ENCODE measurements at places on chromosomes 3 and 15.

- no peak for DNase-seq
Measured at GRCh38 chr3:47007482-47008233, 28.2 kb downstream of the NBEAL2 start.

DNA sequence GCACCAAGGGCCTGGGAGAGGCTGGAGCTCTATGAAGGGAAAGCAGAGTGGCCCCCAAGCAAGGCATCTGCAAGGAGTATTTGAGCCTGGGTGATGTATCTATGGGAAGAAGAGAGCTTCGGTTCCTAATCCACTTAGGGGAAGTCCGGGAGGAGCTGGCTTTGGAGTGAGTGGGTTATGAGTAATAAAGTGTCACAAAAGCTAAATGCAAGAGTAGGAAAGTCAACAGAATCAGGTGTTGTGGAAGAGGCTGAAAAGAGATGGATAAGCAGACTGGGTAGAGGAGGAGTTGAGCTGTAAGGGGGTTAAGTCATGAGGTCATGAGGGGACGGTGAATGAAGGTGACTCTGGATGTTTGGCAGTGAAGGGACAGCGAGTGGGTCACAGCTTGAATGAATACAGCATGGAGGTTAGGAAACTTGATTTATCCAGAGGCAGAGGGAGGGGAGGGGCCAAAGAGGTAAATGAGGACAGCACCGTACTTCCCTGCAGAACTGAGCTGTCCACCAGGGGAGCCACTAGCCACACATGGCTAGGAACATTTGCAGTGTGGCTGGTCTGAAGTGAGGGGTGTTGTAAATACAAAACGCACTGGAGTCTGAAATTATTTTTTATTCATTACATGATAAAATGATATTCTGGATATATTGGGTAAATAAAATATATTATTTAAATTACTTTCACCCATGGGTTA, 83.3 kb downstream of the ADCY5 start:
- no peak for DNase-seq

GRCh38 chr3:149352556-149352955, 19.1 kb upstream of the TM4SF18 start:
- no peak for DNase-seq

GRCh38 chr3:49656541-49657112, 17.5 kb upstream of the APEH start:
- no peak for DNase-seq

DNA sequence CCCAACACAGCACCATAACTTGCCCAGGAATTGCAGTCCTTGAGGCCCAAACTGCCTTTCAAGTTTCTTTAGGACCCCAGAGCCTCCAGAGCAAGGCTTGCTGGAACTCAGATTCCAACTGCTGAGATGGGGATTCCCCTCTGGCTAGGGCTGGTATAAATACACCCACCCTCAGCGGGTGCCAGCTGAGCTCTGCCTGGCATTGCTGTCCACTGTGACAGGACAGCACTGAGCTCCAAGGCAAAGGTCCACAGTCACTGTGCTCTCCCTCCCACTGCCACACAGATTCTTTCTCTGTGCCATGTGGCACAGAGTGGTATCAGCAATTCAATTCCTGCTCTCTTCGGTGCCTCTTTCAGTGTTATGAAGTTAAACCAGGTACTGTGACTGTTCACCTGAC, 304.2 kb upstream of the LMCD1 start:
- DNase-seq, result no peak

DNA sequence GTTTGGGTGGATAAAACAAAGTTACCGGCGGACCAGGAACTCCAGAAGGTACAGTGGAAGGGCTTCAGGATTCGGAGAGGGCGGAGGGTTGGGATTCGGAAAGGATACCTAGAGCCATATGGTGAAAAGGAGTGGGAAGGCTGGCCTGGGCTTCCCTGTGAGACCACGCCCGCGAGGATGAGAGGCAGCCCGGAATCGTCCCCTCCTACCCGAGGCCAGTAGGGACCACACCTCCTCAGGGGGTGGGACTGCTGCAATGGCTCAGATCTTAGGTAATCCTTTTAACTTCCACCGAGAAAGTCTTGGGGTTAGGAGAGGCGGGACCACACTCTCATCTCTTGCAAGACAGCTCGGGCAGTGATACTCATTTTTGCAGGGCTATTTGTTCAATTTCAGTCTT, 511.3 kb downstream of the OCA2 start:
- peak; percentile 51 for DNase-seq

DNA sequence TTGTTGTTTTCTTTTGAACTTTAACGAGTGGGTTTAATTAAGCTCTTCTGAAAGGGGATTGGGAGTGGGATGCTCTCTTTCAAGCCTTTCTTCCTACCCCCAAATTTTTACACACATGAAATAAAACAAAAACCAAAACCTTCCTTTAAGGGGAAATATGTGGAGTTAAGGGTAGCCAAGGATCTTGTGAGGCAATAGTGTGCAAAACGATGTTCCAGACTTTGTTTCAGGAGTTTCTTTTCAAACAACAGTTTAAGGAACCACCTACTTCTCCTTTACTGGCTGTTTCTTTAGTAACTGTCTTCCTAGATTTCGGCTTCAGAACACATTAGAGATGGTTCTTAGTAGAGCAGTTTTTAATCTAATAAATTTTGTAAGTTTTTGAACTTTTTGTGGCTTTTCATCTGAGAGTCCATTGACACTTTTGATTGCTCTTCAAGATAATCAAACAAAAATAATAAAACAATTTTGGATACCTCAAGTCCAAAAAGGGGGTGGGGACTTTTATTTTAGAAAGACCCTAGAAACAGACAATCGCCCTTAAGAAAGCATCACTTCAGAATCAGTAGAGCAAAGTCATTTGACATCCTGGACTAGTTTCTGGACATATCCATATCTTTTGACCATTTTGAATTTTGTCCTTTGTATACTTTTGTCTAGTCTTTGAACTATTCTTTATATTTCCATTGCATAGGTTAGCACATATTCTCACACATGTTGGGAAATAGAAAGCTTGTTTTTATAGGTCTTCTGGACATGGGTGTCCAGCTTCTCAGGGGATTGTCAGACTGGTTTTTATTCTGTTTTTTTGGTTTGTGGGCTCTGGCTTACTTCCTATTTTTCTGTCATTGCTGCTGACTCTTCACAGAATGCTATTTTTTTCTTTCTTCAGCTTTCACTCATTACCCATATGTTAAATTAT, 6.0 kb downstream of the DIPK2A start:
- DNase-seq, result no peak

GRCh38 chr15:81113861-81114291, 20.2 kb upstream of the CFAP161 start:
- DNase-seq, result no peak

DNA sequence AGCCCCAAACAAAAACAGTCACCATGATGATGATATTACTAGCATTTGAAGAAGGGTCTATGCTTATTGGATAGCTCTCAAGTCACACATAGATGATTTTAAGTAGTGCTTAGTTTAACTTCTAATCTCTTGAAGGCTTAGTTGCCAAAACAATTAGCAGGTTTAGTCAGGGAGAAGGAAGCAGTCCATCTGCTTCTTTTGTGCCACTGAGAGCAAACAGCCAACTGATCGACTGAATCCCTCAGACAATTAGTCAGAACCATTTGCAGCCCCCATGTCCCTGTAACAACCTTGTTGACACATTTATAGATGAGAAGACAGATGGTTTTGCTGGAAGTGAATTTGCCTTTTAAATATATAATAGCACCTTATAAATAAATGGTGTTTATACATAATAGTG, 585.1 kb upstream of the SUCLG2 start:
- DNase-seq, result no peak

- DNase-seq, result no peak
Measured at GRCh38 chr3:40452562-40452875, 4.6 kb upstream of the RPL14 start.

DNA sequence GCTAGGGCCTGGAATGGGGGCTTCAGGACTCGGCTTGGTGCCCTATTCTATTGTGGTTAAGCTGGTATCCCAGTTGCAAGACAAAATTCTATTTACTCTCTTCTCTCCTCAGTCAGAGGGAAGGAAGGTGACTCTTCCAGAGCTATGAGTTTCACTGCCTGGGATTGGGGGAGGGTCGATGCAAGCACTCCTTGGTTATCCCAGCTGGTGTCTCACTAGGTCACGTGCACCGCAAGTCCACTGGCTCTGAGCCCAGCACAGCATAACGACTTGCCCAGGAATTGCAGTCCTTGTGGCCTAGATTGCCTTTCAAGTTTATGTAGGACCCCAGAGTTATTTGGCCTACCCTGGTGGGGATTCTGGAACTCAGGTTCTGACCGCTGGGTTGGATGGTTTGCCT, 958.8 kb downstream of the IGSF11 start:
- no peak for DNase-seq

- no peak for DNase-seq
Measured at GRCh38 chr3:16028604-16029003, 145.9 kb upstream of the GALNT15 start.

- peak; percentile 16 for DNase-seq
Measured at GRCh38 chr3:10356461-10356981, 35.6 kb upstream of the SEC13 start.

- DNase-seq, result no peak
Measured at GRCh38 chr3:135992072-135992471, 26.5 kb downstream of the PPP2R3A start.

- DNase-seq, result no peak
Measured at GRCh38 chr15:38084289-38084688, 149.8 kb downstream of the TMCO5A start.

DNA sequence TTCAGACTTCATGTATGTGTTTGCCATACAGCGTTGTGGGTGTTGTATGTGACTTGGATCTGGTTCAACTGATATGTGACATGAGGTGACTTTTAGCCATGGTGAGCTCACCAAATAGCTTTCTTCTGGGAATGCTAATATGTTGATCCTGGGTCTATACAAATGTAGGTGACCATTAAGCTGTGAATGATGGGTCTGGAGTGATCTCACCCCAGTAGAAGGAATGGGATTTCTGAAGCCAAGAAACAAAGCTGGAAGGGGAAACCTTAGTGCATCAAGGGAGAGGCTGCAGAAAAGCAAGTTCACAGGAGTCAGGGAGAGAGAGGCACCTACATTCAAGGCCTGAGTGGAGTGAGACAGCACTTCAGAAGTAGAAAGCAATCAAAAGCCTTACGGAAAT, 421.0 kb upstream of the THRB start:
- no peak for DNase-seq

GRCh38 chr3:177705976-177706823, 508.9 kb upstream of the TBL1XR1 start:
- DNase-seq, result no peak

DNA sequence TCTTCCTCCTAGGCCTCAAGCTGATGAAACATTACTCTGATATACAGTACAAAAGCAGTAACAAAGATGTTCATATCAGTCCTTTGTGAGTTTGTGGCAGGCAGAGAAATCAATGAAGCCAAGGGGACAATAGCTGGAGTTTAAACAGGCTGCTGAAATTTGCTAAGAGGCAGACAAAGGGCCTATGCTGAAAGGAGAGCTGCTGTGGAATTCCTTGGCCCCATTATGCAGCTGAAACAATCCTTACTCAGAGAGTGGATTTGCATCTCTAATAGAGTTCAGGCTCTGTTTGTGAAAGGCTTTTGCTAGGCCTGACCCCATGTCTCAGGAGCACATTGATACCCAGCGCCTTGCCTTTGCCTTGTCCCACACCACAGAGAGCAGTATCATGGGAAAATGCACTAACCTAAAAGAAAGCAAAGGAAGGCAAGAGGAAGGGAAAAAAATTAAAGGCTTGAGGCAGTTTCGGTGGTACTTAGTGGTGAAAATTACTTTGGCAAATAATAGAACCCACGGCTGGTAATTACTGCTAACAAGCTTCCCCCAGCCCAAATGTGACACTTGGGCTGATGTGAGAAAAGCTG, 195.0 kb upstream of the EPHA3 start:
- no peak for DNase-seq

GRCh38 chr3:115549071-115549470, 74.2 kb upstream of the GAP43 start:
- no peak for DNase-seq

- DNase-seq, result no peak
Measured at GRCh38 chr15:42591238-42591934, 16.0 kb downstream of the STARD9 start.

DNA sequence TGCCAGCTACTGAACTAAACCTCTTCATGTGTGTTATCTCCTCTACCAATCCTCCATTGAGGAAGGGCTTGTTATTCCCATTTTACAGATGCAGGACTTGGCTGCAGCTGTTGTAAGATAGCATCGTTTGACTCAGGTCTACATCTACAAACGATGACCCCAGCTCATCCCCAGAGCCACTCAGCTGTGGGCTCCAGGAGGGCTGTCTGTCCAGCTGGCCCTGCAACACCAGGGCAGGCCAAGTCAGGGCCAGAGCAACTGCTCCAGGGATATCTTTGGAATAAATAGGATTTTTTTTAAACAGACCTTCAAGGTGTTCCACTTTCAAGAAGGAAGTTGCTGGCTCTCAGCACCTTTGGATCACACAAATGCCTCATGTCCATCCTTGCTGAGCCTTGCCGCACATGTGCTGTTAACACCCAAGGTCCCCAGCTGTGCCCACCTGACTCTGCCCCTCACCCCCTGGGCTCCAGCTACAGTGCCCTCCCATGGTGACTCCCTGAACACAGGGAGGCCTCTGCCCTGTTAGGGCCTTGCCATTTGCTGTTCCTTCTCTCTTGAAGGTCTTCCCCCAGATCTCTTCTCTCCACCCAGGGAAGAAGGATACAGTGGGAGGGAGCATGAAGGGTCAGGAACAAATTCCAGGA, 31.0 kb downstream of the ALDH1L1 start:
- no peak for DNase-seq

GRCh38 chr3:150275941-150276340, 132.2 kb upstream of the TSC22D2 start:
- DNase-seq, result no peak

- no peak for DNase-seq
Measured at GRCh38 chr15:76149291-76149915, 89.6 kb downstream of the TMEM266 start.

- DNase-seq, result no peak
Measured at GRCh38 chr15:75727031-75727531, 14.4 kb upstream of the CSPG4 start.

DNA sequence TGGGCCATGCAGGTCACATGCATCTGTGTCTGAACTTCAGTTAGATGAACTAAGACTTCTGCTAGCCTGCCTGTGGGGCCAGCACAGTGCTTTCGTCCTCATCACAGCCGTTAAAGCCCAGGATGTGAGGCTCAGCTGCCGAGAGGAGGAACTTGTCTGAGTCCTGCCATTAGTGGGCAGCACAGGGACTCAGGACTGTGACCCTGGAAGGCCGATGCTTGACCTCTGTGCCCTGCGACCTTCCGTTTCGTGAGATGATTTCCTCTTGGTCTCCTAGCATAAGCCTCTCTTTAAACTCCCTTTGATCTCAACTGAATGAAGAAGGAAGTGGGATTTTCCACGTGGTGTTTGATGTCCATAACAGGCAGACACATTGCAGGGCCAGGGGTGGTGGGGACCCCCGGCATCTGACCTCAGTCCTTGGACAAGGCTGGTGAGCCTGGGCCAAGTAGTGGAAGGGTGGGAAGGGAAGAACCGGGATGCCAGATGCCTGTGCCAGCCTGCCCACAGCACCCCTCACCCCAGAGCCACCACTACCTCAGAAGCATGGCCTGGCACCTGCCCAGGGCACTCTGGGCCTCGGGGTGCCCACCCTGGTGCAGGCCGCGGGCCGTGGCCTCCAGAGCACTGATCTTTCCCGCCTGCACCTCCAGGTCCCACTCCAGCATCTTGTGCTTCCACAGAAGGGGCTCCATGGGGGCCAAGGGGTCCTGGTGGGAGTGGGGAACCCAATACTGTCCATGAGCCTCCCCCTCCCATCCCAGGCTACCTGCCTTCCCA, 21.6 kb downstream of the PLA2G4B start:
- DNase-seq, result no peak

- DNase-seq, result no peak
Measured at GRCh38 chr3:43201581-43201980, 84.8 kb upstream of the SNRK start.
